Cerebellar cortex (tissue), 1 donor: ENCODE measurements at places on chromosomes 3 and 15.

DNA sequence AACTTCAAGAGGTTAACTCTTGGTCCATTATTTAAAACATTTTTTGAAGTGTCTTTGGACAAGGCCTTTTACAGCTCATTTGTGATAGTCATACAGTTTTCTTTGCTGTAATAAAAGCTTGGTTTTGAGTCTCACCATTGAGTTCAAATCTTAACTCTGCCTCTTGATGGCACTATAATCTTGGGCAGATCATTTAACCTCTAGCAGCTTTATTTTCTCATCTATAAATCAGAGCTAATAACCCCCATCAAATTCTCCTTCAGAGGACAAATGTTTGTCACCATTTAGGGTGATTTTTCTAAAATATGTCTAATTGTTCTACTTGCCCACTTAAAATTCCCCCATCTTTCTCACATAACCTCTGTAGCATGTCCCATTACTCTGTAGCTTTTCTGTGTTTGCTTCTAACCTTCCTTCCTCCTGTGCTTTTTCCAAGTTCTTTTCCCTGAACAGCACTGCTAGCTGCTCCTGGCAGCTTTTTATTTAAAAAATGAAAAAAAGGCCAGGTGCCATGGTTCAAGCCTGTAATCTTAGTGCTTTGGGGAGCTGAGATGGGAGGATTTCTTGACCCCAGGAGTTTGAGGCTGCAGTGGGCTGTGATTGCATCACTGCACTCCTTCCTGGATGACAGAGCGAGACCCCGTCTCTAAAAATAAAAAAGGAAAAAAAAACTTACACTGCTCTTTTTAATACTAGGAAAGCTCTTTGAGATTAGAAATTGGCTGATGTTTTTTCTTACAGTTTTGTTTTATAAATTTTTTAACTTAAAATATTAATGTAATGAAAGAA lies 28.5 kb downstream of the UBE2E1 start:
- peak; percentile 30 for DNase-seq

DNA sequence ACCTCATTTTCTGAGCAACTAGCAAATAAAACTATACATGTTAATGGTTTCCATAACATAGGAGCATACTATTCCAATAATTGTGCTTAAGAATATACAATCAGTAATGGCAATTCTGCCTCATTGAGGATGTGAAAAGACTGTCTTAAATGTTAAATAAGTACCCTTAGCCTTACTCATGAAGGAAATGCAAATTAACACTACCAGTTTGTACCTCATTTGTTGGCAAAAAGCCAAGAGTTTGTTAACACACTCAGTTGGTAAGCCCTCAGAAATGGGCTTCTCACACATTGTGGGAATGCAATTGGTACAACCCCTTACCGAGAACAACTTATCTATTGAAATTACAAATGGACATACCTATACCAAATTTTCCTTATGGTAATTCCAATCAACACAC lies 9.2 kb upstream of the STT3B start:
- DNase-seq, result no peak

DNA sequence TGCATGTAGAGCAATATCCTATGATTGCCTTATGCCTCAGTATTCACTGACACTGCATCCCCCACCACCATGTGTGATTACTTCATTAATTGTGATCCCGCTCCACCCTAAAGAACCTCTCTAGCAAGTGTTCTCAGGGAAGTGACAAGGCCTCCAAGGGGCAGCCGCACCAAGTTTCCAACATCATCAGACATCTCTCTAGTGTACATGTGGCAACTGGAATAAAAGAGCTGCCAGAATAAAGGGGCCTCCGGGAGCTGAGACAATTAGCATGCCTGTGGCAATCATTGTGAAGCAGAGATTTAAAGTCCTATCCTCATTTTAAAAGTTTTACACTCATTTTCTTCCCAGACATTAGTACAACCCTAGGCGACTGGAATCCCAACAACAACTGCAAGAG lies 902.1 kb upstream of the SEMA6D start:
- DNase-seq, result no peak

- peak; percentile 5 for DNase-seq
These were observed 232.8 kb upstream of the NR2F2 start for GRCh38 chr15:96097661-96098060.

- DNase-seq, result peak; percentile 22
These were observed 597.9 kb downstream of the PDCD6IP start for GRCh38 chr3:34396288-34396687.

DNA sequence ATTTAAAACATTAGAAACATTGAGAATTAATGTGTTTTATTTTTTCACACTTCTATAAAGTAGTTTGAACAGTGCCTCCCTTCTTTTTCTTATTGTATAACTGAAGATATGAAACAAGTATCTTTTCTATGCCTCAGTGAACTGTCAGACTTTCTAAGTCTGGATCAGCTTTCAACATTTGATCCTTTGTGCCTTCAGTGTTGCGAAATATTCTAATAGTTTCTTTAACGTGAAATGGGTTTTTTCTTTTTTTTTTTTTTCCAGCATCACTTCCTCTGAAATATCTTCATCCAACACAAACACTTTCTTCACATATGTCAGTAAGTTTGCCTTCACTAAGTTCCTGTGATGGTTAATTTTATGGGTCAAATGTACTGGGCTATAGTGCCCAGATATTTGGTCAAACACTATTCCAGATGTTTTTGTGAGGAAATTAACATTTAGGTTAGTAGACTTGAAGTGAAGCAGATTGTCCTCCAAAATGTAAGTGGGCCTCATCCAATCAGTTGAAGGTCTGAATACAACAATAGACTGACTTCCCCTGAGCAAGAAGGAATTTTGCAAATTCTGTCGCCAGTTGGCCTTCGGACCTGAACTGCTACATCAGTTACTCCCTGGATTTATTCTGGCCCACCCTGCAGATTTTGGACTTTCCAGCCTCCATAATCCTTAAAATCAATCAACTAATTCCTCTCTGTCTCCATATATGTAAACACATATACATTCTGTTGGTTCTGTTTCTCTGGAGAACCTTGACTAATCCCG lies 6.4 kb upstream of the CPOX start:
- DNase-seq, result no peak

DNA sequence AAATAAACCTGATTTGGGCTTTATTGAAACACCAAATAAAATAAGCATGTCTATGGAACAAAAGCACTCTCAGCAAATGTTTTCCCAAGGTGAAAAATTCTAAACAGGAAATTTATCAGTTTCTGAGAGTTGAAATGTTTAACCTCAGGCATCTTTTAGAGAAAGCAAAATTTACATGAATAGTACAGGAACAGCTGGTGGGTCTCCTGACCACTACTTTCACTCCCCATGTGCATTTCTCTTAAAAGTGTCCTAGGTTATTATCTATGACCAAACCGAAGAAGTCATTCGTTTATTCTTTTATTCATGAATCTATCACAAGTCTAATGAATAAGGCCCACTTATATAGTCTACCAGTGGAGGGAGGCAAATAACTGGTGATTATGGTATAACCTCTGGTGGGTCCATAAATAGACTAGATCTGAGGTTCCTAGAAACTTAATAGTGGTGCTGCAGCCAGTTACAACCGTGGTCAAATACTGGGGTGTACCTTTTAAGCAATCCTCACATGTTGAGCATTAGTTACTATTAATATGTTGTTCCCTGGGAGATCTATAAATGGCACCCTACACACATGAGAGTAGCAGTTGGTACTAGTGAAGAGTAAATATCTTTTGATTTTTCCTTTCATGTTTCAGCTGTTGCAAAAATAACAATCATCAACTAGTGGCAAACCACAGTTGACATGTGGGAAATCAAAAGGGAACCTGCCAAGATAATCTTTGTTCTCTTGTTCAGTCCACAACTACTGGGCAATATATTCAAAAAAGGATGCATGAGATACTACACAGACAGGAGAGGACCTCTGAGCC lies 169.3 kb upstream of the STAC start:
- no peak for DNase-seq

- DNase-seq, result no peak
These were observed 41.9 kb downstream of the SETD5 start for GRCh38 chr3:9439331-9439730.

GRCh38 chr3:62481962-62482361 lies 108.6 kb upstream of the FEZF2 start:
- no peak for DNase-seq

- no peak for DNase-seq
These were observed 6.4 kb upstream of the SLC22A14 start for GRCh38 chr3:38275658-38276057.

DNA sequence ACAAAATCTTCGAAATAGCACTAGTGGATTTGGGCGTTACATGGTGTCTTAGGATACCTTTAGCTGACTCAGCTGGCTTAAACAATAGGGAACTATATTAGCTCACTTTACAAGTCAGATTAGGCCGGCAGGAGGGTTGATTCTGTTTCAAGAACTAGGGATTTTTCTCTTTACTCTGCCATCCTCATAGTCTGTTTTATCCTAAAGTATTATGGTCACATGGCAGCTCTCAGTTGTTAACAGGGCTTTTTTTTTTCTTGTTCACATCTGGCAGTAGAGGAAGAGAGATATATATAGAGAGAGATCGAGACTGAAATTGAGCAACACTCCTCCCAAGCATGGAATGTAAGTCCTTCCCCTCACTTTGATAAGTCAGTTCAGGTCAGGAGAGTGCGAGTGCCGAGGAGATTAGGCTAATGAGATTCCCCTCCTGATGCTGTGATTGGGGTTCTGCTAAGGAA lies 32.9 kb downstream of the CHP1 start:
- DNase-seq, result no peak

DNA sequence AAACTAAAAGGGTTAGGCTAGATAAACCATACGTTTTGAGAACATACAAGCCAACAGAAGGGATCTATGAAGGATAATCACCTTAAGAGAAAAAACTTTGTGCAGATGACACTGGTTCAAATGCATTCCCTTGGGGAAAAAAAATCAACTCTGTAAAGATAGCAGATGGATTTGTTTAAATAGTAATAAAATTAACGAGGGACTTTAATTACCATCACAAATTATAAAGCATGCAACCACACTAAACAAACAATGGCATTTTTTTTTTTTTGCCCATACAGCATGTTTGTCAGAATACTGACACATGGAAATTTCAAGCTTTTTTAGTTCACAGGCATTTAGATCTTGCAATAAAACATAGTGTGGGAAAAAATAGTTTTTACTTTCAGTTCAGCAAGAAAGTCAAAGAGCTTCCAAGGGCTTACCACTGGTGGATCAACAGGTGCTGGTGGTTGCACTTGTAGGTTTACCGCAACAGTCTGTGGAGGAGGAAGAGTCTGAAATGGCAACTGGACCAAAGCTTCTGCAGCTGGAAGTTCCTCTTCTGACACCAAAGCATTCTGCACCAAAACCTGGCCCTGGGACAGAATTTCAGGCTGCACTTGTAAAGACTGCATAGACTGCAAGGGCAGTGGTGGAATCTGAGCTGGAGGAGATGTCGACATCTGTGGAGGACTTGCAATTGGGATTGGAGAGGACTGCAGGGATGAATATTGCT lies 53.1 kb downstream of the PHC3 start:
- no peak for DNase-seq
